ENCODE measurements at places on chromosomes 6 and 20.

- no peak for DNase-seq
Observed at GRCh38 chr20:6028818-6029217, 25.0 kb downstream of the LRRN4 start.

GRCh38 chr6:54003316-54003715 is 107.9 kb upstream of the MLIP start:
- no peak for DNase-seq

DNA sequence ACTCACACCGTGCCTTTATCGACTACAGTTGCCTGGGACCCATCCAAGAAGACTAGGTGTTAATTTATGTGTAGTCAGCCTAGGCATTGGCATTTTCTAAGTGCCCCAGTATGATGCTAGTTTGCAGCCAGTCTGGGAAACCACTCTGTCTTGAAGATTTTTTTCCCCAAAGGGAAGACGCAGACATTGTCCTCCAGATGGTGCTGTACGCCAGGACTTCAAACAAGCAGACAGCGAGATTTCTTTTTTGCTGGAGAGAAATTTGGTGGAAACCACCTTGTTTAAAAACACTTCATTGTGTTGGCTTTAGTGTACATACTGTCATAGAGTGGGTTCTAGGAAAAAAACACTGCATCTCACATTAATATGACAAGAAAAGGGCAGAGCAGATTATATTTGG is 30.0 kb downstream of the ALDH5A1 start:
- DNase-seq: peak; percentile 66

- no peak for DNase-seq
Observed at GRCh38 chr6:143535189-143535614, 23.7 kb upstream of the FUCA2 start.

GRCh38 chr20:15806105-15806504 is 767.1 kb downstream of the KIF16B start:
- no peak for DNase-seq

GRCh38 chr6:80527552-80528052 is 421.1 kb downstream of the BCKDHB start:
- DNase-seq: peak; percentile 35

GRCh38 chr6:152836523-152836922 is 85.9 kb downstream of the VIP start:
- no peak for DNase-seq

GRCh38 chr20:44768854-44769480 is 23.3 kb downstream of the KCNK15 start:
- DNase-seq: no peak

GRCh38 chr20:824490-824889 is 9.0 kb upstream of the FAM110A start:
- no peak for DNase-seq

- no peak for DNase-seq
Observed at GRCh38 chr6:159357211-159357915, 188.2 kb downstream of the FNDC1 start.

DNA sequence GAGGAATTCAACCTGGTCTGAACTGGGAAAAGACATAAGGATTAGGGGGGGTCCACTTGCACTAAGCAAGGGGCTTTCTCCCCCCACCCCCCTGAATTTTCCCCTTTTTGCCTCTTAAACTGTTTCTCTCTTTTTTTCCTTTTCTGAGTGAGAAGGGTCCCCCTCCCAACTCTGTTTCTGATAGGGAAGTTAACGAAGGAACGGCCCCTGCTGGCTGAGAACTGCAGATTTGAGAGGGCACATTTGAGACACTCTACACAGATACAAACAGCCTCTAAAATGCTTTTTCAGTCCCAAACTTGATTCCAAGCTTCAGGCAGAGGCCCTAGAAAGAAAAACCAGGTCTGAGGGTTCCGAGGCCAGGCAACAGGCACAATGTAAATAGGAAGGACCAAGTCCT is 91.7 kb downstream of the JARID2 start:
- DNase-seq: no peak

DNA sequence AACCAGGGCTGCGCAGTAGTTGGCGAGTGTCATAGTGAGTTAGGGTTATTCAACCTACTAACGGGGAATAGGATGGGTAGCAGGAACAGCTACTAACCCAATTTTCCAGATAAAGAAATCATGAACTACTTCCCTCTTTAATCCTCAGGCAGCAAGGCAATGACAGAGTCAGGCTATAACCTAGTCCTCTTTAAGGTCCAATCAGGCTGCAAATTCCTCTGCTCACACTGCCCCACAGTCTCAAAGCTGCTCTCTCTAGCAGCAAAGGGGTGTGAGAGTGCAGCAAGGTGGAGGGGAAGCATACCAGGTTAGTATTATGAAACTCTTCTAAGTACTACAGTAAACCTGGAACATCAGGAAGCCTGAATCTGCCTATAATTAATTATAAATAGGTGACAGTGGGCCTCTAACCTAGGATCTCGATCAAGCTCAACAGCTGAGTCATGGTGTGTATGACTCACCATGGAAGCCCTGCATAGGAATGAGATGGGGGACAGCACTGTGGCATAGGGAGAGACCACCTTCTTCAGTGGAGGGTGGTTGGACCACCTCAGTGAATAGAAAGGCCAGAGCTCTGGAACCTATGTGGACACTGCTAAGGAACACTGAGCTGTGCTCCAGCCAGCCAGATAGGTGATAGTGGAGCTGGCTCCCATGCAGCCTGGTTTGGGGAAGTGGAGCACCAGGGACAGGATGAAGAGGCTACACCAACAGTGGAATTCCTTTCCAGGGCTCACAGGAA is 7.9 kb downstream of the PEX6 start:
- DNase-seq: no peak

GRCh38 chr20:38175304-38176180 is 10.5 kb upstream of the TGM2 start:
- DNase-seq: no peak

GRCh38 chr6:89917801-89918366 is 23.6 kb downstream of the GJA10 start:
- DNase-seq: no peak

GRCh38 chr20:58287638-58288037 is 21.9 kb upstream of the RAB22A start:
- DNase-seq: no peak

DNA sequence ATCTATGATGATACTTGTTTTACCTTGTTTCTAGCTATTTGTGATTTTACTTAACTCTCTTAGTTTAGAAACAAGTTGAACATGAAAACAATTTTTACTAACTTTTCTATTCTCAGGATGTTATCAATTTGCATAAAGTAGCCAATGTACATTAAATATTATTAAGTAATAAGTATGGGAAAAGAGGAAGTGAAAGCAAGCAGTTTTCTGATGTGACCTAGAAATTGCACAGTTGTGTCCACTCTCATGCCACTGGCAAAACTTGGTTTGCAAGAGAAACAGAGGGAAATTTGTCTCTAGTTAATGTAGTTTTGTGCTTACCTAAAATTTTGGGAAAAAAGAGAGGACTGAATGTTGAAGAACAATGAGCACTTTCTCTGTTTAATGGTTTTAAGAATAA is 19.2 kb upstream of the TSPYL1 start:
- no peak for DNase-seq

DNA sequence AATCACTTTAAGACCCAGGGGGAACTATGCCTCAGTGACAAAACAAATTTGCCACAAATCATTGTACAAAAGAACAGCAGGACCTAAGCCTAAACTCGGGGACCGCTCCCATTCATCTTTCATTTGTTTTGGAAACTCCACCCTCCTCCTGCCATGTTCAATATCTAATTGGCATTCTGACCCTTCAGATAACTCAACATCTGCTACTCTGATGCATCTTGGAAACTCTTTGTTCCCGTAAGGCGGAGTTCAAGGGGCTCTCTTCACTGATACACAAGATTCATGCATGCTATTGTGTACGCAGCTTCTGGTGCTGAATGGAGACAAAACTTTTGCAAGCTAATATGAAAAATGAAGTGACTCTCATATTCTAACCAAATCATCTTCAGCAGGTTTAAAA is 187.6 kb downstream of the ZFP64 start:
- DNase-seq: no peak

- no peak for DNase-seq
Observed at GRCh38 chr20:39986173-39986904, 702.7 kb downstream of the MAFB start.

DNA sequence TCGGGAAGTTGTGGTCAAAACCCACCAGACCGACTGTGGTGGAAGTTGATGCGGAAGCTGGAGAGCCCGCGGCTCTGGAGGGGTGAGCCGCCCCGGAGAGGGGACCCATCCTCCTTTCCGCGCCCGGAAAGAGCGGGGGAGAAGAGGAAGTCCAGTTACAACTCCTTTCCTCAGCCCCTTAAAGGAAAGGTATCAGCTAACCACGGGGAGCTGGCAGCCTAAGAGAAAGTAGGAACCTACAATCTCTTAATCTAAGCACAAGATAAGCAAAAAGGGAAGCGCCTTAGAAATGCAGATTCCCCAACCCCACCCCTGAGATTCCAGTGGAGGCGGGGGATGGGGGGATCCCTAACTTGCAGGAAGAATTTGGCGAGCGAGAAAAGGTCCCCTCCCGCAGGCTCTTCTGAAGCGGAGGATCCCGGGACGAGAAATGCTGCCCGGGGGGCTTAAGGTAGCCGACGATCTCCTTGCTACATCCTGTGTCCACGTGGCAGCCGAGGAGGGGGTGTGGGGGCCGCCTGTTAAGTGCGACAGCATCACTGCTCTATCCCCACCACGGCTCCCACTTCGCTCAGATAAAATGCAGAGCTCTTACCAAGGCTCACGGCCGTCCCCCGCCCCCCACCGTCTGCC is 87.5 kb downstream of the ZFP64 start:
- no peak for DNase-seq

GRCh38 chr6:168231393-168231957 is 88.1 kb downstream of the DACT2 start:
- DNase-seq: no peak

DNA sequence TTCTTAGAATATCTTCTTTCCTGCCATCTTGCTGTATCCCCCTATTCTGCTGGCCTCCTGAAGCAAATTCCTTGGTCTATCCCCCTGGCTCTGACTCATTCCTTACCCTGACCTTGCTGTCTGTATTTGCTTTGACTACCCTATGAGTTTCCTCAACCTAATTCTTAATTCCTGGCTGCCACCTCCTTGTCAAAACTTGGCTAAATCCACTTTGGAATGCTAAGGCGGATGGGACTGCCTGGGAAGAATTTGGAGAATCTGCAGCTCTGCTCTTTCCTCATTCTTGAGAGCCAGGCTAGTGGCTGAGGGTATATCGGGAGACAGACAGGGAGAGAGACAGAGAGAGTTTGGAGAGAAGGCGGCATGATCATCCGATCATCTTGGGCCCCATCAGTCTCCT is 24.4 kb downstream of the CAP2 start:
- no peak for DNase-seq

GRCh38 chr6:56660381-56660730 is 17.7 kb upstream of the DST start:
- no peak for DNase-seq

DNA sequence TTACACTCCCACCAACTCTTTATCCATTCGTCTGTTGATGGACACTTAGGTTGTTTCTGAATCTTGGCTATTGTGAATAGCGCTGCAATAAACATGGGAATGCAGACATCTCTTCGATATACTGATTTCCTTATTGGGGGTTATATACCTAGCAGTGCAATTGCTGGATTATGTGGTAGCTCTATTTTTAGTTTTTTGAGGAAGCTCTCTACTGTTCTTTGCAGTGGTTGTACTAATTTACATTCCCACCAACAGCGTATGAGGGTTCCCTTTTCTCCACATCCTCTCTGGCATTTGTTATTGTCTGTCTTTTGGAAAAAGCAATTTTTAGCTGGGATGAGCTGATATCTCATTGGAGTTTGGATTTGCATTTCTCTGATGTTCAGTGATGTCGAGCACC is 4.6 kb upstream of the PFDN4 start:
- no peak for DNase-seq

DNA sequence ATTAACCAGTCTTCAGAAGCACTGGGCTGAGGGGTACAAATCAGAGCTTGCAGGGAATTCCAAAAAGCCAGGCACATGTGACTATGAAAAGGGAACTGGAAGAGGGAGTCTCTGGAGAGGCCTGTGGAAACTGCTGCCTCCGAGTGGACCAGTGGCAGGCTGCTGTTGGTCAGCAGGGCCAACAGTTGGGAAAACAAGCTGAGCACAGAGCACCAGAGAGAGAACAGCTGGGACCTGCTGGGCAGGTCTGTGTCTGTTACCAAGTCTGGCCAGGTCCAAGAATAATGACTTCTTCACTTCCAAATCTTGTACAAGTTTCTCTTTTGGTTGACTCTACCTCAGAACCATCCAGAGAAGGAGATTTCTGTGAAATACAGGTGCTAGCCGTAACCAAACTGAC is 81.4 kb downstream of the LIN28B start:
- no peak for DNase-seq

DNA sequence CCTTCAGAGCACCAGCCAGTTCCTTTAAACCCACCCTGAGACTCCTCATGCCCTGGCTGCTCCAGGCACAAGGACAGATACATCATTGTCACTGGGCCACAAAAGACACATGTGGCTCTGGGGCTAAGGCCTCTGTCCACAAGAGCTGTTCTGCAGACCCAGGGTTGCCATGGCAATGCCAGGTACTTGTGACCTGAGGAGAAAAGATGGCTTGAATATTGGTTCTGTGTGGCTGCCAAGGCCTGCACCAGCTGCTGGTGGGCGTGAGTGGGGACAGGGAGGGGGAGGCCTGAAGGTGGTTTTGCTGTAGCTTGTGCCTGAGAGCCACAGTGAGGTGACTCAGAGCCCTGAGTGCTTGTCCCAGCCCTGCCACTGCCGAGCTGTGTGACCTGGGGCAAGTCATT is 31.8 kb downstream of the SAYSD1 start:
- DNase-seq: peak; percentile 14

- DNase-seq: no peak
Observed at GRCh38 chr6:35669451-35670045, 19.2 kb downstream of the FKBP5 start.

DNA sequence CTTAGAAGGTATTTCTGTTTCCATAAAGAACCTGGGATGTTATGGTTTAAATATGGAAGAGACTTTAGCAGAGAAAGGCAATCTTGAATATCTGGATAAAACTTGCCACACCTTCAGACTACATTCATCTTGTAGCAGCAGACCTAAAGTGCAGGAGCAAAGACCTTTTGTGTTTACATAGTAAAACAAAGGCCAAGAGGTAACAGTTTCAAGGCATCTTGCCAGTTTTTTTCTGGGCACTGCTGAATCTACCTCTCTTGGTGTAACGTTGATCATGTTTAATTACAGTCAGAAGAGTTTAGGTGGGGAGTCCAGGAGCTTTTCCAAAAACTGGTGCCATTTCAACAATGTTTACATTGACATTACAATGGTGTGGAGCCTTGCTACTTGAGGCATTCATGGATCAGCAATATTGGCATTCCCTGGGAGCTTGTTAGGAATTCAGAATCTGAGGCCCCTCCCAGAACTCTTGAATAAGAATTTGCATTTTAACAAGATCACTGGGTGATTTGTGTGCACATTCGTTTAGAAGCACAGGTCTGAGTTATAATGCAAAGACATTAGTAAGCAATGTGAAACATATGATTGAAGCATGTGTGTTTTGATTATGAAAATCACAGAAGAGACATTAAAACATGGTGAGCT is 94.5 kb downstream of the F13A1 start:
- no peak for DNase-seq

- DNase-seq: peak; percentile 96
Observed at GRCh38 chr6:136962661-136963060, 40.6 kb downstream of the SLC35D3 start.

GRCh38 chr20:13158369-13158768 is 62.7 kb upstream of the ISM1 start:
- DNase-seq: no peak

- no peak for DNase-seq
Observed at GRCh38 chr6:52642368-52642767, 28.5 kb upstream of the TMEM14A start.

Measured in NCI-H2081 (cell line).